Adrenal gland (tissue), 19 donors: ENCODE measurements at places on chromosomes 11 and 22. TPM values are rescaled to one million over a fixed set of nuclear protein-coding genes. Genes with fewer than 3 reads are reported as not detected.

GRCh38 chr11:134154441-134154840 lies 69.3 kb downstream of the NCAPD3 start:
- DNase-seq = no peak

Gene SOX10
- total RNA-seq = 0.42 TPM

DNA sequence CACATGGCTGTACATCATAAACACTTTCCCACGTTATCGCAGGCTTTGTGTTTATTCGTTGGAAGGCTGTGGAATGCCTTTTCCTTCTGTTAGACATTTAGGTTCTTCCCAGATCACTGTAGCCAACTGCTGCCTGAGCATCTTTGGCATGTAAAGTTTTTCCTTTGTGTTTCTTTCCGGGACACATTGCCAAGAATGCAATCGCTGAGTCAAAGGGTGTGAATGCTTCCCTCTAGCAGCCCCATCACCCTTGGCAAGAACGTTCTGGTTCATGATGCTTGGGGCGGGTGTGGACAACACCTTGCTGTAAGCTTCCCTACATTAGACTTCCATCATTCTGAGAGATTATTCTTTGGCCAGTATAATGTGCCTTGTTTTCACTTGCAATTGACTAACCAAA lies 136.2 kb downstream of the OSBP2 start:
- DNase-seq = no peak

- no peak for DNase-seq
These were observed 4.7 kb downstream of the GAL3ST1 start for GRCh38 chr22:30569674-30570202.

- peak; percentile 22 for DNase-seq
These were observed 38.0 kb downstream of the EXT2 start for GRCh38 chr11:44133335-44133946.

GRCh38 chr11:8719211-8719649 lies 36.6 kb downstream of the RPL27A start:
- DNase-seq = no peak

Gene TPBGL
- 3.7 TPM for total RNA-seq

Gene MLC1
- 0.22 TPM for total RNA-seq

GRCh38 chr11:27402450-27402849 lies 39.4 kb upstream of the CCDC34 start:
- DNase-seq = no peak

Gene CTSW
- total RNA-seq = 1.1 TPM

DNA sequence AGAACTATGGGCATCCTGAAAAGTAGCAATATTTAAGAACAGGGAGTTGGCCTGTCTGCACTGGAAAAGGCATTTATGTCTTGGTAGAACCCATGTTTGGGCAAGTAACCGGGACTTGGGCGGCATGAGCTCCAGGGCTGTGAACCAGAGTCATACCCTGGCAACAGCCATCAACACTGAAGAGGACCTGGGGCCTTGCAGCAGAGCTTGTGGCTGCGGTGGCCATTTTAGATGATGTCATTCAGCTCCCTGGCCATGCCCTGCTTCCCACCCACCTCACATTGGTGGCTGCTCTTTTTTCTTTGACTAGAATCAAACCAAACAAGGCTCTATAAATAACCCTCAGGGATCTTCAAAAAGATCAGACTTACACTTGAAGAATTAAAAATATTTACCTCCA lies 26.6 kb downstream of the EHF start:
- DNase-seq = no peak

Gene MFNG
- 25.4 TPM for total RNA-seq

DNA sequence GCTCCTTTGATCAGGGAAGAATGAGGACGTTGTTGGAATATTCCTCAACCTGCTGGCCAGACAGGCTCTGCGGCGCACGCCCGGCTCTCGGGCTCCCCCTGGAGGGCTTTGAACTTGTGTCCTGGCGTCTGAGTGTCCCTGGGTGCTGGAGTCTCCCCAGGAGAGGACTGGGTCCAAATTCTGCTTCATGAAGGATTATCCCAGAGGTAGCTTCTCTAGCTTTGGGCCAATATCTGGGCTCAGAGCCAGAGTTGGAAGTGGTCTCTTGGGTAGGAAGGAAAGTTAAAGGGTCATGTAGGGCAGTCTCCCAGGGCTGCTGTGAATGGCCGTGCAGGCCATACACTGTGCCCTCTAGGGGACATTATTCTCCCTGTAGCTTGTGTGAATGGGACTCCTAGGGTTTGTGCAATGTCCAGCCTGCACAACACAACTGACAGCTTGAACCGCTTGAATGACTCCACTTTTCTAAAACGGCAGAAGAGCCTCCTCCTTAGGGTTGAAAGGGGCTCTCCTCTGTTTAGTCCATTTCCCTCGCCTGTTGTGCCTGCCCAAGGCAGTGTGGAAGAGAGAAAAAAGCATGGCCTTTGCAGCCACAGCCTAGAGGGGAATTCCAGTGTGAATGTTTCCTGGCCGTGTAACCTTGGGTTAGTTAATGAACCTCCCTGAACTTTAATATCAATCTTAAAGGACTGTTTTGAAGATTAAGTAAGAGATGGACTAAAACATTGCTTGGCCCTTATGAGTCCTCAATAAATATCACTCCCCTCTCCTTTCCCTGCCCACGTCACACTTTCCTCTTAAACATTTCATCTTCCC lies 111.2 kb upstream of the THY1 start:
- DNase-seq = peak; percentile 82

DNA sequence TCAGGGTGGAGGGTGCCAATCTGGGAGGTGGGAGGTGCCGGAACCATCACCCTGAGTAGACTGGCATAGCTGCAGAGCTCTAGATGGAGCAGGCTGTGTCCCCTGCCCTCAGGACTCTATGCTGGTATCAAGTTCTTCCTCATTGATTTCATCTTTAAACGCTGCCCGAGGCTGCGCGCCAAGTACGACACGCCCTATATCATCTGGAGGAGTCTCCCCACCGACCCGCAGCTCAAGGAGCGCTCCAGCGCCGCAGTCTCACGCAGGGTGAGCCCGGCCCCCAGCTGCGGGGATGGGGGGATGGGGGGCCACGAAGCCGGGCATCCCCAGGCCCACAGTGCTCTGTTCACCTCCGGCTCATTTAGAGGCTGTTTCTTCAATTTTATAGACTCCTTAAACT lies 52.5 kb downstream of the GRAMD4 start:
- DNase-seq = no peak

Gene MYBPC3
- total RNA-seq = 1.3 TPM

Gene DENND6B
- total RNA-seq = 4.5 TPM

Gene SCGB1C1
- not detected for total RNA-seq

DNA sequence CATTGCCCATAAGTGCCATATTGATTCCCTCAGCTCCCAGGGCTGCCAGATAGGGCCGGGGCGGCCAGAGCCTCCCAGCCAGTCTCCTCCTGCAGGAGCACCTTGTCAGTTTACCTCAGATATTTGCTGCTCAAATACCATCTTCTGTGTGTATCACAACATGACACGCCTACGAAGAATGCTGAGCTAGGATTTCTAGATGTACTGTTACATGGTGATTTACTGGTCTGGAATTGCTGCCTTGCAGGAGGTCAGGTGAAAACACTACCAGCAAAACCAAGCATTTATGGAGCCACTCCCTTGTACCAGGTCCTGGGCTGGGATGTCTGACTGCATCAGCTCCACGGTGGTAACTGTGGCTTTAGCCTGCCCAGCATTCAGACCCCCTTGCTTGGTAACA lies 11.8 kb downstream of the MICAL3 start:
- no peak for DNase-seq

DNA sequence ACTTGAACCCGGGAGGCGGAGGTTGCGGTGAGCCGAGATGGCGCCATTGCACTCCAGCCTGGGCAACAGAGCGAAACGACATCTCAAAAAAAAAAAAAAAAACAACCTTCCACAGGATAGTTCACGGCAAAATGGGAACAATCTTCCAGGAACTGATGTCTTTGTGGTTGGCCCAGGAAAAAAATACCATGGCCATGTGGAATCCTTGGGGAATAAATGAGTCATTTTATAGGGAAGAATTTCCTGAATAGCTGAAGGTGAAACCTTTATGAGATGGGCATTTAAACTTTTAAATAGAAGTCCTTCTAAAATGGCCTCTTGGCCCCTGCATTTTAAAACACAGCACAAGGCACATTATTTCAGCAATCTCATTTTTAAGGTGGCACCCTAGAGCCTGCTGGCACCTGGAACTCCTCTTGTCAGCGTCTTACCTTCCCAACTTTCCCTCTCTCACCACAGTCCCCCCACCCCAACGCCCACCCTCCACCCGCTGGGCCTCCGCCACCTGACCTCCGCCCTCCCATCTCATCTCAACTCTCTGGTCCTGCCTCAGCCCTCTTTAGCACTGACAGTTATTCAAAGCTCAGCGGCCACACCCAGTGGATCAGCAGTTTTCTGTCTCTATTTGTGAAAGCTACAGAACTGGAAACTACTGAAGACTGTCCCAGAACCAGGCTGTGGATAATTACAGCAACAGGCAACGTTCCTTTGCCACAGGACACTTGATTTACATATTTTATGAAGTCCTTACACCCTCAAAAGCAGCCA lies 43.1 kb downstream of the SCGB1A1 start:
- no peak for DNase-seq

- DNase-seq = no peak
These were observed 30.9 kb upstream of the RIC3 start for GRCh38 chr11:8199676-8200075.

DNA sequence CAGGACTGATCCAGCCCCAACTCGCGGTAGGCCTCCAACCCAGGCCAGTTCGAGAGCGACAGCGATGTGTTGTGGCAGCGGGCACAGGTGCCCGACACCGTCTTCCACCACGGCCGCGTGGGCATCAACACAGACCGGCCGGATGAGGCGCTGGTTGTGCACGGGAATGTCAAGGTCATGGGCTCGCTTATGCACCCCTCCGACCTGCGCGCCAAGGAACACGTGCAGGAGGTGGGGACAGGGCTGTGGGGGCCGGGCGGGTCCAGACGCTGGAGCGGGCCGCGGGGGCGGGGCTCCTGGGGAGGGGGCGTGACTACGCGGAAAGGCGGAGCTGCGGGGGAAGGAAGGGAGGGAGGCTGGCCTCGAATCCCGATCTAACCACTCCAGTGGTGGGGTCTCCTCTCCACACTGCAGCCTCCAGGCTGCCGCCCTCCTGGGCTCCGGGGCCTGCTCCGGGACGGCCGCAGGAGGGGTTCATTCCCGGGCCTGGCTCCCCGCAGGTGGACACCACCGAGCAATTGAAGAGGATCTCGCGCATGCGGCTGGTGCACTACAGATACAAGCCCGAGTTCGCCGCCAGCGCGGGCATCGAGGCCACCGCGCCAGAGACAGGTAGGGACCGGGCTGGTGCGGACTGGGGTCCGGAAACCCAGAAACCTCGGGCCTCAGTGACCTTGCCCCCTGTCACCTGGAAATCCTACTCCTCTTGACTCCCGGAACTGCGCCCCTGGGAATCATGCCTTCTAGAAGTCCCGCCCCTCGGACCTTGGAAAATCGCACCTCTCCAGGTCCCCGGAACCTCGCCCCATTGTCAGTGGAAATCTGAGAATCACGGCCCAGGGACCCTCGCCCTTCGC lies 14.9 kb downstream of the TMEM258 start:
- DNase-seq = peak; percentile 84

- peak; percentile 84 for DNase-seq
These were observed 2.2 kb upstream of the RPS19BP1 start for GRCh38 chr22:39534591-39535356.

DNA sequence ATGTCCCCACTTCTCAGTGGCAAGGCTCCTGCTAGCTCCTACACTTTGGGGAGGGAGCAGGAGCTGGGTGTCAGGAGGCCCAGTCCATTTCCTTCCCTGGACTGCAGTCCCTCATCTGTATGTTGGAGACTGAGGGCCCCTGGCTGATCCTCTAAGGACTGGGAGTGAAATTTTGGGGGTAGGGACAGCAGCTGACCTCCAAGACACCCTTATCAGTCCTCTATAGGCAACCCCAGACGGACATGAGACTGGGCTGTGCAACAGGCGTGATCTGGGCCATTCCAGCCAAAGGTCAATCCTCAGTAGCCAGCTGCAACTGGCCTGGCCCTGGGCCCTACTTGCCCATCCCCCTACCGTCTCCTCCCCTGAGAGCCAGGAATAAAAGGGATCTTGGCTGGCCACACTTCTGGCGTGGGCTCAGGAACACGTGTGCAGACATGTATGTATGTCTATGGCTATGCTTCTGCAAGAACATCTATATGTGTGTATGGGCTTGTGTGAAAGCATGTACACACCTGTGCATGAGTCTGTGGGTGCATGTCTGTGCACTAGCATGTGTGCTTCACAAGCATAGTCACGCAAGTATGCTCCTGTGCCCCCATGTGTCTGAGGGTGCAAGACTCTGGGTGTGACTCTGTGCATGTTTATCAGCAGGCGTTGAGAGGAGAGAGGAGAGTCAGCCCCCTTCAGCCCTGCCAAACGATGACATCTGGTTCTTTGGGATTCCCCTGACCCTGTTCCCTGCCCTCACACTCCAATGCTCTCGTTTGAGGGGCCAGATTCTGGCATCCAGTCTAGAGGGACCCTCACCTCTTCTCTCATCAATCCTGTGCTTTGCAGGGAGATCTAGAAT lies 24.6 kb upstream of the DGAT2 start:
- no peak for DNase-seq

- DNase-seq = no peak
These were observed 33.3 kb downstream of the AMPD3 start for GRCh38 chr11:10488121-10488933.

- DNase-seq = peak; percentile 80
These were observed 27.3 kb downstream of the ARHGEF17 start for GRCh38 chr11:73335204-73335923.

GRCh38 chr11:115869780-115870431 lies 365.7 kb upstream of the CADM1 start:
- no peak for DNase-seq
